Osteoblast (primary cell): ENCODE measurements at places on chromosomes 1 and 21. TPM values are rescaled to one million over a fixed set of nuclear protein-coding genes. Genes with fewer than 3 reads are reported as not detected.

TMEM79 gene
- total RNA-seq, result 0.88 and 1.4 TPM in 2 replicates

RCAN1 gene
- 99.6 and 103 TPM in 2 replicates for total RNA-seq

FAM110D gene
- not detected in 2 replicates for total RNA-seq

PADI4 gene
- not detected in 2 replicates for total RNA-seq

UTS2 gene
- under 0.01 and 0.29 TPM in 2 replicates for total RNA-seq

PIGM gene
- 7.2 and 7.4 TPM in 2 replicates for total RNA-seq

LENEP gene
- 0.88 TPM in 1 of 2 replicates, not detected in the other for total RNA-seq

LCE6A gene
- total RNA-seq, result not detected in 2 replicates

LIN28A gene
- not detected in 2 replicates for total RNA-seq

CA14 gene
- total RNA-seq, result not detected in 2 replicates

FCN3 gene
- total RNA-seq, result not detected in 2 replicates

BSND gene
- total RNA-seq, result not detected in 2 replicates

PRR9 gene
- not detected in 2 replicates for total RNA-seq

IGSF21 gene
- total RNA-seq, result not detected in 2 replicates

GLMP gene
- total RNA-seq, result 118 and 137 TPM in 2 replicates

ANKRD65 gene
- total RNA-seq, result 1.2 and 1.8 TPM in 2 replicates

OR10J1 gene
- not detected in 2 replicates for total RNA-seq

VANGL2 gene
- under 0.01 TPM in 1 of 2 replicates, not detected in the other for total RNA-seq

LHX8 gene
- total RNA-seq, result not detected in 2 replicates

FRRS1 gene
- 23.2 and 28.9 TPM in 2 replicates for total RNA-seq

FAM229A gene
- 1.8 and 2.5 TPM in 2 replicates for total RNA-seq

PGBD5 gene
- under 0.01 and 0.29 TPM in 2 replicates for total RNA-seq

CHI3L1 gene
- total RNA-seq, result 273 and 932 TPM in 2 replicates

PGLYRP4 gene
- not detected in 2 replicates for total RNA-seq

S100A16 gene
- 160 and 190 TPM in 2 replicates for total RNA-seq

UAP1 gene
- 113 and 141 TPM in 2 replicates for total RNA-seq

TRIM17 gene
- under 0.01 TPM in 1 of 2 replicates, not detected in the other for total RNA-seq

KRTAP19-3 gene
- total RNA-seq, result not detected in 2 replicates

LDLRAD1 gene
- not detected in 2 replicates for total RNA-seq

C1QTNF12 gene
- total RNA-seq, result 0.36 and 0.59 TPM in 2 replicates

G0S2 gene
- 10.5 and 11.2 TPM in 2 replicates for total RNA-seq

CASQ2 gene
- total RNA-seq, result not detected in 2 replicates

PTAFR gene
- total RNA-seq, result under 0.01 TPM in 2 replicates
